Astrocyte of the cerebellum (primary cell): ENCODE measurements at places on chromosomes 6 and 20.

DNA sequence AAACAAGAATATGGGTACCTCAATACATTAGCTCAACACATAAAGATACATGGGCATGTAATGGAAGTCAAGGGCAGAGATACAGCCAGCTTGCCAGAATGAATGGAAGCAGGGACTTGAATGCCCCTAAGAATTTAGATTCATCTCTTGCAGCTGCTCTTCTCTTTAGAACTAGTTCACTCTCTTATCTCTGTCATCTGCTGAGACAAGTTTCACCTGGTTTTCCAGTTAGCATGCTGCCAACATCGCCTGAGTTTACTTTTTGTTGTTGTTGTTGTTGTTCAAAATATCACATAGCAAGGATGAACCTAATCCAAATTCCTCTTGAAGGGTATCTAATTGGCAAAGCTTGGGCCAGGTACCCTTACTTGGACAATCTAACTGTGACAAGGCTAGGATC lies 14.1 kb upstream of the PAQR8 start:
- DNase-seq, result no peak

- DNase-seq, result no peak
Measured at GRCh38 chr6:70956451-70957283, at the start of gene B3GAT2. Gene B3GAT2 (minus strand): TSS chr6:70957060. CDS start chr6:70956429, 631 bp downstream.

DNA sequence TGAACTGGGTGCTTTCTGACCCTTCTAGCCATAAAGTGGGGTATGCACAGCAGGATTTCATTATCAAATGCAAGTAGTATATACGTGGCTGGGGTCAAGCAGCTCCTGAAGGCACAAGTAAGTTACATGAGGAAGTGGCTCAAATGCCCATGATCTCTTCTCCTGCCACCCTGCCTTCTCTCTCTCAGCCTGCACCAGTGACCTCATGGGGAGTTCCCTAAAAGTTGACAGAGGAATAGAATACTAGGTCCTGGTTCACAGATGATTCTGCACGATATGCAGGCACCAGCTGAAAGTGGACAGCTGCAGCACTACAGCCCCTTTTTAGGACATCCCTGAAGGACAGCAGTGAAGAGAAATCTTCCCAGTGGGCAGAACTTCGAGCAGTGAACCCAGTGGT lies 282.0 kb downstream of the BCKDHB start:
- DNase-seq, result no peak

DNA sequence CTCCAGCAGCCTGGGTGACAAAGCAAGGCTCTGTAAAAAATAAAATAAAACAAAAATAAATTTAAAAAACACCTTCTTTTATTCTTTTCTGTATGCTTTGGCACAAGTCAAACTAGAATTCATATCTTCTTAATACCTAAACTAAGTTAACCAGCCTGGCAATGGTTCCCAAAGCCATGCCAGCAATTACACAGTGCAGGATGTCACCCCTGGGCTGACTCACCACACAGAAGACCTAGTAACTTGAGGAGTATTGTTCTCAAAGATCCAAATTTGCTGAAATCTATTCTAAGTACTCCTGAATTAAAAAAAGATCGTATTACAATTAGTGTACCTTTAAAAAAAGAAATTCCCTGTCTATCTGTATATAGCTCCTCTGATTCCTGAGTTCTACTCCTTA lies 162.7 kb upstream of the SGK1 start:
- peak; percentile 60 for DNase-seq

GRCh38 chr6:111914617-111915016 lies 41.4 kb upstream of the FYN start:
- no peak for DNase-seq

GRCh38 chr6:129525055-129525454 lies 184.9 kb downstream of the ARHGAP18 start:
- no peak for DNase-seq

- DNase-seq, result no peak
Measured at GRCh38 chr6:30898750-30899360, 9.2 kb upstream of the GTF2H4 start.

DNA sequence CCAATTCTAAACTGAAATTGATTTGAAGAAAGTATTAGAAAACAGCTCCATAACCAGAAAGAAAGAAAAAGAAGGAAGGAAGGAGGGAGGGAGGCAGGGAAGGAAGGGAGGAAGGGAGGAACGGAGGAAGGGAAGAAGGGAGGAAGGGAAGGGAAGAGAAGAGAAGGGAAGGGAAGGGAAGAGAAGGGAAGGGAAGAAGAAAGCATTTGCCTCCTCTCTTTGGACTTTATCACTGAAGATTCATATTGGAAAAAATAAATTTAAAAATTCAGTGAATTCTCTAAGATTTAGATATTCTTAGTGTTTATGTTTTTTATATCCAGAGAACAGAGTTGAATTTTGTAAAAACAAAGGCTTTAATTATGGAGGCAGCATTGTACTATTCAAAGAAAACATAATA lies 68.5 kb upstream of the NXT1 start:
- DNase-seq, result no peak

- no peak for DNase-seq
Measured at GRCh38 chr20:46148313-46149208, 30.4 kb downstream of the CD40 start.

GRCh38 chr20:42609618-42610017 lies 580.1 kb downstream of the PTPRT start:
- no peak for DNase-seq

- DNase-seq, result no peak
Measured at GRCh38 chr6:126300735-126301134, 39.2 kb upstream of the CENPW start.

GRCh38 chr6:56852260-56853010 lies 102.5 kb upstream of the BEND6 start:
- DNase-seq, result no peak

DNA sequence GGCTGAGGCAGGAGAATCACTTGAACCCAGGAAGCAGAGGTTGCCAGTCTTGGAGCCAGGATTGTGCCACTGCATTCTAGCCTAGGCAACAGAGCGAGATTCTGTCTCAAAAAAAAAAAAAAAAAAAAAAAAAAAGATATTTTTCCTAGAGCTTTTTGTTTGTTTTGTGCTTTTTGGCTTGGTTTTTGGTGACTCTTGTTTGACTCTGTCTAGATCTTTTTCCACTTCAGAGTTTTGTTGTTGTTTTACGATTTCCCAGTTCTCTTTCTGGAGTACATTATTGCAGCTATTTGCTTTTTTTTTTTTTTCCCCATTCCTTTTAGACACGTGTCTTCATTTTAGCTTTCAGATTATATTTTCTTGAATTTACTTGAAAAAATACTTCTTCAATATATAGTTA lies 67.0 kb upstream of the AKAP12 start:
- DNase-seq, result no peak

GRCh38 chr6:37359039-37359438 lies 5.3 kb downstream of the RNF8 start:
- no peak for DNase-seq

DNA sequence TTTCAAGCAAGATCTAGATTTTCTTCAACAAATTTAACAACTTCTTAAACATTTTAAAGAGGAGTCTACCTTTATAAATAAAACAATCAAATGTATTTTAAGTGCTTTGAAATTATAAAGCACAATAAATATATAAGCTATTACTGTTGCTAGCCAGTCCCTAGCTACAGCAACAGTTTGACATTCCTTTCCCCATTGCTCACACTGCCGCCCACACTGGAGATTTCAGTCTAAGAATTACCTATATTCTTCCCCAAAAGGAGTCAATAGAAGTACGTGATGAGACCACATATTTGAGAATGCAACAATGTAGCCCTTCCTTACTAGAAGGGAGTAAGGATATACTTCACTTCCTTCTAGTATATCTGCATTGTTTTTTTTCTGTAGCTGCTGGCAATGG lies 65.3 kb upstream of the RNF146 start:
- no peak for DNase-seq

DNA sequence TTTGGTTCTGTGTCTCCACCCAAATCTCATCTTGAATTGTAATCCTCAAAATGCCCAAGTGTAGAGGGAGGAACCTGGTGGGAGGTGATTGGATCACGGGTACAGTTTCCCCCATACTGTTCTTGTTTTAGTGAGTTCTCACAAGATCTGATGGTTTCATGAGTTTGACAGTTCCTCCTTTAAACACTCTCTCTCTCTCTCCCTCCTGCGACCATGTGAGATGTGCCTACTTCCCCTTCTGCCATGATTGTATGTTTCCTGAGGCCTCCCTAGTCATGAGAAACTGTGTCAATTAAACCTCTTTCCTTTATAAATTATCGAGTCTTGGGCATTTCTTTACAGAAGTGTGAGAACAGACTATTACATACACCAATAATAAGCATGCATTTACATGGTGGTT lies 12.1 kb upstream of the EYS start:
- no peak for DNase-seq

- DNase-seq, result peak; percentile 33
Measured at GRCh38 chr20:36344517-36345132, 38.5 kb downstream of the DLGAP4 start.

GRCh38 chr6:130065609-130066156 lies 47.3 kb downstream of the L3MBTL3 start:
- no peak for DNase-seq

DNA sequence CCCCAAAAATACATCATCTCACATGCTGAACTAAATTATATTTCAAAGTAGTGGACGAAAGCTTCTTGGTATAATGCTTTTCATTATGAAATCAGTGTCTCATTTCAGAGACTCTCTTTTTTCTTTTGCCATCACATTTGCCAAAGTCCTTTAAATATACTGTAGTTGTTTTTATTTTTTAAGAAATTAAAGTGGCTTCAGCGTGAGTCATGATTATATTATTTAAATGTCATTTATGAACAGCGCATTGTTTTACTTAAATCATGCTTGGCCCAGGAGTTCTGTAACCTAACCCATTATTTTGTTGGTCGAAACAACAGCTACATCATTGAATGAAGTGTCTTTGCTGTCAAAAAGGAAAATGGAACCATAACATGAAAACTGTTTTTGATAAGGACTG lies 100.9 kb downstream of the CD109 start:
- DNase-seq, result no peak

DNA sequence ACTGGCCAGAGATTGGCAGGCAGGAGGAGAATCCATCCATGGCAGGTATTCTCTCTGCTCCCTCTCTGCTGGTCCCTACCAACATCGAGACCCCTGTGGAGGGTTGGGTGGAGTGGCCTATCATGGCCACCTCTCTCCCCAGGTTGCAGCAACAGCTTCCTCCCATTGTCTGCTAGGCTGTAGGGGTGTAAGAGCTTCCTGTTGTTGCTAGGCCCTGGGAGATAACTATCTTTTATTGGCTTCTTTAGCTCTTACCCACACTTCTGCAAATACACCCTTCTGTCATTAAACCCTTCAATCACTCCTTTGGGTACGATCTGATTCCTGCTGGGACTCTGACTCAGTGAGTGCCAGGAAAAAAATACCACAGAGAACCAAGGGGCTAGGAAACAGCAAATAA lies 66.6 kb upstream of the FAM184A start:
- DNase-seq, result no peak

DNA sequence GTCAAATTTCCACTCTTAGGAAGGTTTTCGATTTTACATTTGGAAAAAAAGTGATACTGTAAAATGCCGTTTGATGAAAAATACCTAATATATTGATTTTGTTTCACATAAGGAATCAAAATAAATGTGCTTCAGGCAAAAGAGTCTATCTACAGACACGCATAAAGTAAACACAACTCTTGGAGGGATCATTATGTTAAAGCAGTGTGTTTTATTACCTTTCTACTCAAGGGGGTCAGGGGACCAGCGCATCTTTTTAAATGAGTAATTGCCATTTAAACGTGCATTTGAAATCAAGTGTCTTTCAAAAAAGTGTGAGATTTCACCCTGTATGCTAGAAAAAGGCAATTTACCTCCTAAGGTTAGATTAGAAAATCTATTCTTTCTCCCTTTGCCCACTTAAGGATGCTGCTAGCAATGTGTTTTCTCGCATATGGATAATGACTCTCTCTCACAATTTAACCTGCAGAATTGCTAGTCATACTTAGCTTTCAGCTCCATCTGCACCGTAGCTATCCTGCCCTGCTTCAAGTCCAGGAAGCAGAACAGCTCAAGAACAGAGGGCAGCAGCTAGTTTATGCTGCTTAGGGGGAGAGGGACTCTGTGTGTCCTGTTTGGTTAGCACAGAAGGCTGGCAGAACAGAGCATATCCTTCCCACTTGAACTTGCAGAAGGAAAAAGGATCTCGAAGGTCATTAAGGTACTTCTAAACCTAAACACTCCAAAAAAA lies 35.0 kb downstream of the NKAIN2 start:
- DNase-seq, result no peak

DNA sequence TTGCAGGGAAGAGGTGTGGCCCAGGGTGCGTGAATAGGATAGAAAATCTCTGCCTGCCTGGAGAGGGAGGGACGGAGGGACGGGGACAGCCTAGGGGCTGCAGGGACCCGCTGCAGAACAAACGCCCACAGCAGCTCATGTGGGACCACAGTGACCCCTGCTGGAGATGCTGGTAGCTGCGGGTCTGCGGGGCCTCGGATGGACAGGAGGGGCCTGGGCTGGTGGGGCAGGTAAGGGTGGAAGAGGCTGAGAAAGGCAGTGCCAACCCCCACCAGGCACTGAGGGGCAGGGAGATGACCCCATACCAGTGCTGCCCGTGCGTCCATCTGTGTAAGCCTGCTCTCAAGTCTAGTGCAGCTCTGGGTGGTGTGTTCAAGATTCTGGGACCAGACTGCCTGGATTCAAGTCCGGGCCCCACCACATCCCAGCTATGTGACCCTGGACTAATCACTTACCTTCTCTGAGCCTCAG lies 39.4 kb downstream of the KIAA1755 start:
- DNase-seq, result no peak

DNA sequence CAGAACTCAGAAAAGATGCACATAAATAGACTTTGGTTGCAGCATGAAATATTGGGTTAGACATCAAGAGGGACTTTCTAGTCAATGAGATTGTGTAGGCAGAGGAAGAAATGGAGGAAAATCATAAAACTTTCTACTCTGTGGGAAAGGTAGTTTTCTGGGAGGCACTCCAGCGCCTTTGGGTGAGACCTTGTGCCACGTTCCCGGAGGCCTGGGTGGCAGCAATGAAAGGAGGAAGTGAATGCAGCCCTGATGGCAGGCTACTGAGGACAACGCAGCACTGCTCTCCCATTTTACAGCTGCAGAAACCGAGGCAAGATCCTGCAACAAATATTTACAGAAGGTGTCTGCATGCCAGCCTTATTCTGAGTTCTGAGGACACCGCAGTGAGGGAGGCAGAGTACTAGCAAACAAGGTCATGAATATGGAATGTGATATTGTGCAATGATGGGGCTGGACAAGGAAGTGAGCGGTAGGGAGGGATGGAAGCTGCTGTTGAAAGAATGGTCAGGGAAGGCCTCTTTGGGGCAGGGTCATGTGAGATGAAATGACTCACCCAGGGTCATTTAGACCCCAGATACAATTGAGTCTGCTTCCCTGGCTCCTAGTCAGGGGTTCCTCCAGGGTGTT lies 159.1 kb downstream of the TFAP2C start:
- DNase-seq, result peak; percentile 75
